ENCODE measurements at places on chromosomes 2 and 18. TPM values are rescaled to one million over a fixed set of nuclear protein-coding genes. Genes with fewer than 3 reads are reported as not detected.

DNA sequence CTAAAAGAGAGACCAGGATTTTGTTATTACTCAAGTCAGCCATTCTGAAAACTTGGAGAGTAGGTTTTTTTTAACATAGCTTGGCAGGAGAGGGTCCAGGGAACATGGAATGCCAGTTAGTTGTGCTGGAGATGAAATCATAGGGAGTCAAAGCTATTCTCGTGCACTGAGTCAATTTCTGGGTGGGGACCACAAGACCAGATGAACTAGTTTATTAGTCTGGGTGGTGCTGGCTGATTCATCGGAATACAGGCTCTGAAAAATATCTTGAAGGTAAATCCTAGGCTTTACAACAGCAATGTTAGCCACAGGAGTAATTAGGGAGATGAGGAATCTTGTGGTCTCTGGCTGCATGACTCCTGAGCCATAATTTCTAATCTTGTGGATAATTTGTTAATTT, 921.4 kb downstream of the TRIB2 start:
- no peak for DNase-seq

POU3F3 gene
- not detected for total RNA-seq

DNA sequence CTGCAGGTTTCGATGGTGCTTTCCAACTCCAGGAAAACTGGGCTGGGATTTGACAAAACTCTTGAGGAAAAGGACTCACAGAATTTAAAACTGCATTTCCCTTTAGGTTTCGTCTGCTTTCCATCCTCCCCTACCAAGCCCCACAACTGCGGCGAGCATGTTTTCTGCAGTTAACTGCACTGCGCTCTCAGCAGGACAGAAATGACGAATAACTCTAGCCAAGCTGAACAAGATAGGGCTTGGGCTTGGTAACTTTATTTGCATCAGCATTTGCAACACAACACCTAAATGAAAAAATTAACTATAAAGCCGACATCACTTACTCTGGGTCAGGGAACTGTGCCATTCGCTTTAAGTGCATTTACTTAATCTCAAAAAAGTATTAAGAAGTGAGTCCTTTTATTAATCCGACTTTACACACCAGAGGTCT, 669 bp upstream of the PIKFYVE start:
- no peak for DNase-seq

DNA sequence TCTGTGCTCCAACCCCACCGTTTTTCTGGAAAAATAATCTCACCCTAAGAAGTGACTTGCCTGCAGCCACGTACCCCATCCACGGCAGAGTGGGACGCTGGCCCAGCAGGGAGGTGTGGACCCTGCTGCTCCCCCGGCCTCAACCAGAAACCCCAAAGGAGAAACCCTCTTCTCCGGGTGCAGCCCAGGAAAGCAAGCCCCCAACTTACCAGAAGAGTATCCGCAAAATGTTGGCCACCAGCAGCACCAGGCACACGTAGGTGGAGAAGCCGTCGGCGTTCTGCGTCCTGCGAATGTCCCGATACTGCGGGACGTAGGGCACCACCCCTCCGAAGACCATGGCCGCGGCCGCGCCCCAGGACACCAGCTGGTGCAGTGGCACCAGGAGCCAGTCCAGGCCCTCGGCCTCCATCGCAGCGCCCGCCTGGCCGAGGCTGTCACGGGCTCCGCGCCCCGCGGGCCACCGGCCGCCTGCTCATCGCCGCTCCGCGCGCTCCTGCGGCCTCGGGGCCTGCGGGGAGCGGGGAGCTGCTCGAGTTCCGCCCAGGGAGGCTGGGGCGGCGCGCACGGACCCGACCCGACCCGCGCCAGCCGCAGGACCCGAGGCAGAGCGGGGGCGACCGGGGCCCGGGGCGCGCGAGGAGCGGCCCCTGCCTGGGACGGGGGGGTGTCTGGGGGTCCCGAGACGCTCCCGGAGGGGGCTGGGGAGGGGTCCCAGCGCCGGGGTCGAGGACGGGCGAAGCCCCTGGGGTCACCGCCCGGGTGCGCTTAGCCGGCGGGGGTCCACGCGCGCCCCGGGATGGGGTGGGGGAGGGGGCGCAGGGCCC, 725 bp downstream of the SLC66A2 start:
- no peak for DNase-seq

DNA sequence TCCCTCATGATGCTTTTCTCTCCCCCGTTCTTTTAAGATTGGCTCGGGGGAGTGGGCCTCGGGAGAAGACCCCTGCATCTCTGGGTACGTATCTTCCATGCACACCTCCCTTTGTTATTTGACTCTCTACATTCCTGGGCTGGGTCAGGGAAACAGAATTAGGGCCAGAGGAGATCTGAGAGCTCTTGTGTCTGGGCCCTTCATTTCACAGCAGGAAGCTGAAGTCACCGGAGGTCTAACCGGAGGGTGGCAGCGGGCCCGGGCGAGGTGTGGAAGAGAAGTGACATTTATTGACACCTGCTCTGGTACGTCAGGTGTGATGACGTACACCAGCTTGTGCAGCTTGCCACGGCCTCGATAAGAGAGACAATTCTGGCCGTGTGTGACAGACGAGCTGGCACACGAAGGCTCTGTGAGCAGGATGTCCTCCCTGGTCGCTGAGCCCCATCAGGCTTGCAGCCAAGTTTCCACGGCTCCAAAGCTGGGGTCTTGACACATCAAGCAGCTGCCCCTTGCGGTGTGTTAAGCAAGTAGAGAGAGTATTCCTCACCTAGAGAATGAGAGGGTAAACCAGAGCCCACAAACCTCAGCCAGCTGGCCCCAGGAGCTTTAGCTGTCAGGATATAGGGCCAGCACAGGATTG, 30.4 kb downstream of the TOGARAM2 start:
- DNase-seq: no peak

GRCh38 chr2:125455110-125455509, 1200.8 kb upstream of the GYPC start:
- DNase-seq: no peak

ACMSD gene
- total RNA-seq: not detected

DNA sequence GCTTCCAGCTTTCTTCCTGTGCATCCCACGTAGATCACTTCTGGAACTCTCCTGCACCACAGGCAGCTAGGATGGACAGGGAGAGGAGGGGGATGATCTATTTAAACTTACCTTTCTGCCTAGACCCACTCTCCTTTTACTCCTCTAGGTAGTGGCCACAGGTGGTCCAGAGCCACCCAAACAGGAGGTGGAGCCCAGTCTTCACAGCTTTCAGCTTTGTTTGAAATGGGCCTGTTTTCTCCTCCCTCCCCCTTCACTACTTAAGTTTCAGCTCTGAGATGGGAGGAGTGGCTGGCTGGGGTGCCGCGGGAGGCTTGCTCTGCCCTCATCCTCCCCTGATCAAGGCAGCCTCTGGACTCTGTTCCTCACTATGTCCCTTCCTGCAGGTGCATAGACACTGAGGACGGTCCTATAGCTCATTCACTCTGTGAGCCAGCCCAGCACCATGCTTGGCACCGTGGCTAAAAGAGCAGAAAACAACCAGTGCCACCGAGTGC, 12.6 kb upstream of the CELF4 start:
- no peak for DNase-seq

DNA sequence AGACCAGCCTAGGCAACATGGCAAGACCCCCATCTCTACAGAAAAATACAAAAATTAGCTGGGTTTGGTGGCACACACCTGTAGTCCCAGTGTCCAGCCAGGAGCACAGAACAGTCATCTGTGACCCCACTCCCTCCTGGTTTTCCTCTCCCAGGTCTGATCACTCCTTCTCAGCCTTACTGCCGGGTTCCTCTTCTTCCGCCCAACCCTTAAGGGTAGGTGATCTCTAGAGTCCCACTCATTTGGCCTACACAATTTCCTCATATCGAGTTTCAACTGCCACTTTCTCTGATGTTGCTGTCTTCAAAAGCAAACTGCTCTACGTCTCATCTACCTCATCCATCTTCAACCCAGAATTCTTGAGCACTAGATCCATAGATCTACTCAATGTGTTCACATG, 13.4 kb upstream of the MAT2A start:
- DNase-seq: no peak

DNA sequence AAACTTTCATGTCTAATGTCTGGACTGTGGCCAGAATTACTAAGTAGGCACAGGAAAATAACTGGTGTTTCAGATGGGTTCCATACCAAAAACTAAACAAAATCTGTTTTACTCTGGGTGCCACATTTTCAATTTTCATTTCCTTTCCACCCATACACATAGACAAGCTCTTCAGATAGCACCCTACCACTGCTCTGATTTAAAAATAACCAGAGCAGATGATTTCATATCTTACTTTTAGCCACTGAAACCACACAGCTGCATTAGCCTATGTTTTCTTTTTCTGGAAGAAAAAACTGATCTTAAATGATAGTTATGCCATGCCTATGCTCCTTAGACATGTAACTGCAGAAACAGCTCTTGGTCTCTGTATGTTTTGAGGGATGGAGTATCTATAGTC, 647.6 kb downstream of the CPS1 start:
- no peak for DNase-seq

GRCh38 chr2:155975734-155976133, 356.8 kb downstream of the NR4A2 start:
- no peak for DNase-seq

MYL1 gene
- 0.42 TPM for total RNA-seq

CPS1 gene
- 3.9 TPM for total RNA-seq

DNA sequence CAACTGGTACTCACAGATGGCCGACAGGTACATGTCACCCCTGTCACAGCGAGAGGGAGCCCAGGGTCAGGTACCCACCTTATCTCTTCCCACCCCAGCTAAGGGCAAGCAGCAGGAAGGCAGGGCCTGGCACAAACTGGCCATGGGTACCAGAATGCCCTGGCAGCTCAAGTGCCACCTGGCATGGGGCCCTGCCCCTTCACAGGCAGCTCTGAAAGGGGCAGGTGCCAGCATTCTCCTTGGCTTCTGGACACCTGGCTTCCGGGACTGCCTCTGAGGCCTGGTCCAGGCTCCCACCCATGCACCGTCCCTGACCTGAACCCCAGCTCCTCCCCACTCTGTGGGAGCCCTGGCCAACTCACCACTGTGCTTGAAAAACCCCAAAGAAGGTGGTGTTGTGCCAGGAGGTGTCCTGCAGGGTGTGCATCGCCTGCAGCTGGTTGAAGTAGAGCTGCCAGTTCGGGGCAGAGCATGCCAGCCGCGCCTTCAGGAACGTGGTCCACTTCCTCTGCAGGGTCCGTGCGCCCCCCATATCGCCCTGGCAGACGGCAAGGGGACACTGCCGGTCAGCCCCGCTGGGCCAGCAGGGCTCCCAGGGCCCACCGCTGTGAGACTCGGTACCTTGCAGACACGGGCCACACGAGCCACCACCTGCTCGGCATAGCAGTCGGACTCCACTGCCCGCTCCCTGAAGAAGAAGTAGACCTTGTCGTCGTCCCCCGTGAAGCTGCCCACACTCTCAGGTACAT, 5.4 kb downstream of the SEMA4C start:
- DNase-seq: no peak

DNA sequence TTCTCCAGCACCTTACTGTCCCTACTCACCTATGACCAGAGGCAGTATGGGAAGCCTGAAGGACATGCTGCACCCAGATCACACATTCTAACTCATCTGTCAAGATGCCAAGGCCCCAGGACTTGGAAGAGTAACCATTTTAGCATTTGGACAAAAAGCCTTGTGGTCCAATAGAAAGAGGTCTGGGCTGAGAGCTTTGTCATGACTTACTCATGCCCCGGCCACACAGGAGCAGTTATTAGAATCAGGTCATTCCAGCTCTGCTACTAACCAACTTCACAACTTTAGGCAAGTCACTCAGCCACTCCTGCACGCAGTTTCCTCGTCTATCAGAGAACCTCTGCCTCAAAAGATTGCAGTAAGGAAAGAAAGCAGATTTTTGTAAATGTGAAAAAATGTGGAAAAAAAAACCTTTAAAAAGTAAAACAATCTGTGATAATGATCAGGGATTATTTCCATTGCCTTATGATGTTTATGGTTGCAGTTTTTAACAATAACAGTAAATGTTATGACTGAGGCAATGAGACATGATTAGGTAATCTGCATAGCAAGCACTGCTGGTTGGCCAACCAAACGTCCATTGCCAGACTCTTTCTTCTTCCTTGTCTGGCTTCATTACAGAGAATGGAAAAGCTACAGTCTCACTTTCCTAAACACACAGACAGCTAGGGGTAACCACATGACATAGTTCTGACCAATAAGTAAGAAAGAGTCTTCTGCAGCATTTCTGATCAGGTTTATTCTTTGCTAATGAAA, 255.4 kb upstream of the CHAC2 start:
- no peak for DNase-seq

GRCh38 chr18:73842795-73843394, 304.7 kb downstream of the FBXO15 start:
- peak; percentile 59 for DNase-seq

- no peak for DNase-seq
These were observed 44.1 kb downstream of the ZNF385B start for GRCh38 chr2:179817181-179817841.

ANKAR gene
- total RNA-seq: 18.7 TPM

- no peak for DNase-seq
These were observed 229.9 kb downstream of the ALK start for GRCh38 chr2:29691391-29691950.

GRCh38 chr18:77088963-77089722, 43.4 kb downstream of the MBP start:
- no peak for DNase-seq

UGT1A6 gene
- total RNA-seq: 134 TPM

- DNase-seq: no peak
These were observed 34.9 kb downstream of the MYCN start for GRCh38 chr2:15975261-15975600.

GRCh38 chr2:33130054-33130447, 183.3 kb downstream of the LTBP1 start:
- no peak for DNase-seq

DNA sequence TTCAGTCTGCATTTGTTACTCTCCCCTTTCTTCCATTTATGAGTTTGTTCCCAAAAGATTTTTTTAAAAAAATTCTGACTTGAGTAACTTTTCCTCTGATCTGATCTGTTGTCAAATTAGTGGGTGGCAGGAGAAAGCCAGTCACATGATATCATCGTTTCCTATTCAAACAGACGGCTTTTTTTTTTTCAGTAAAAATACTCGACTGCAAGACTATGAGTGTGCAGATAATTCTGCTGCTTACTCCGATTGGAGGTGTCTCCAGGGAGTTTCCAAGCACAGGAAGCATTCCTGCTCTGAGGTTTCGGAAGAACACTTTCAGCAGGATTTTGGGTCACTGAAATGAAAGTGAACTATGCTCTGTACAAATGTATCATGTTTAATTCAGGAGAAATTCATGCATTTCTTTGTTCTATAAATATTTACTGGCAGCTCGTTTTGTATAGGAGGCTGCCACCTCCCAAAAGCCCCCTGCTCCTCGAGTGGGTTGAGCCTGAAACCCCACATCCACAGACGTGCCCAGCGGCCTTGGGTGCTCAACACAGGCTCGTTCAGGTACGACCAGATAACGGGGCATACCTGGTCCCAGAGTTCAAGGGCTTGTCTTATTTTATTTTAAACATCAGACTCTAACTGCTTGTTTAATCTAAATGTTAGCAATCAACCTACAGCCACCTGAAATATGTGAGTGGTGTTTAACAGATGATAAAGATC, 126.9 kb upstream of the ZNF516 start:
- no peak for DNase-seq

LYPD1 gene
- 0.36 TPM for total RNA-seq

DNA sequence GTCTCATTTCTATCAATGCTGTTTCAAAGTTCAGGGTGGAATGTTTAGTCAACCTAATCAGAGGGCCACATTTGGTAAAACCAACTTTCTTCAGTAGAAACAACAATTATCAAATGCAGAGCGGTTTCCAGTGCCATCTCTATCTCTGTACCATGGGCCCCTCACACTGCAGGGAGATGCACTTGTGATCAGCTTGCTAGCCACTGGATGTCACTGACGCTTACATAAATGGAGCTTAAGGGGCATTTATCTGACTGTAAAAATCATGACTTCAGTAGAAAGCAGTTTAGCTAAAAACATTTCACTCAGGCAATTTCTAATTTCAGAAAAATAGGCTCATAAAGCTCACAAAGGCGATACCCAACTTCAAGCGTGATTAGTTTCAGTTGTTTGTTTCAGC, 678.0 kb downstream of the ZEB2 start:
- no peak for DNase-seq

All from ureter (tissue), 1 donor.